Activated CD4-positive, alpha-beta T cell treated with anti-CD3 and anti-CD28 coated beads for 24 hours (primary cell): ENCODE measurements at places on chromosomes 6 and 20.

DNA sequence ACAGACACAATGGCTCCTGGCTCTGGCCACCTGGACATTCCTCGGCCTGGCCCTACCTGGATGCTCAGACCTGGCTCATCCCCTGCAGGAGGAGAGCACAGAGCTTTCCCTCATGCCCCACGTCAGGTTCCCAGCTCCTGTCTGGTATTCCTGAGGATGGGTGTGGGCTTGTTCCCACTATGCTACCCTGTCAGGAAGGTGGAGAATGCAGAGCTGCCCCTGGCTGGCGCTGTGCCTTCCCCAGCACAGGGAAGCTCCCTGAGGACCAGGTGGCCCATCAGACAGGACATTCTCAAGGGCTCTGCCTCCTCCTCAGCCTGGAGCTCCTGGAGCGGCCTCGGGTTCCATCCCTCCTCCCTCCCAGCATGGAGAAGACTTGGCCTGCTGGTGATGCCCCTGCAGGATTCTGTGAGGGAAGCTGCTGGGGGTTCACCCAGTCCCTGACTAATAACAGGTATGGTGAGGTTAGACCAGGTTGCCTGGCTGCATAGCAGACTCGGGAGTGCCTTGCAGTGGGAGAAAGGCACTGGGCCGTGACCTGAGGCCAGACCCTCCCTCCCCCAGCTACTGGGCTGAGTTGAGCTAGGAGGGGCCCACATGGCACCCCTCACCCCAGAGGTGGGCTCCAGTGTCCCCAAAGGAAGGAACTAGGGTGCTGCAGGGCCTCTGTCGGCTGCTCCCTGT, 156.0 kb upstream of the MLN start:
- DNase-seq = no peak

DNA sequence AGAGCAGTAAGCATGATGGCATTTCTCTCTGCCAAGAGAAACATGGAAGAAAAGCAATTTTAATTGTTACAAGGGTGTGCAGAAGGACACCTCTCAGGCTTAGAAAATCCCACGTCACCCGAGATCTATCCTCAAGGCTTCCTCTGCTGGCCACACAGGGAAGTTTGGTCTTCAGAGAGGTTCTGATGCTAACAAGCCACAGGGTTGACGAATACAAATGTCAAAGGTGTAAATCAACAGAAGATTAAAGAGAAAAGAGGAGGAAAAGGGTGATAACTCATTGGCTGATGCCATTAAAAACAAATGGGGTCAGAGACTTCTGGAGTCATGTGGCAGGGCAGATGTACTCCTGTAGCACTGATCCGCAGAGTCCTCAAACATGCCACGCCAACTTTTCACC, 33.6 kb upstream of the SPDEF start:
- no peak for DNase-seq

- DNase-seq = no peak
These were observed 193.8 kb downstream of the DHX35 start for GRCh38 chr20:39155971-39156370.

- DNase-seq = no peak
These were observed 118.3 kb downstream of the KCNQ5 start for GRCh38 chr6:72740135-72740534.

DNA sequence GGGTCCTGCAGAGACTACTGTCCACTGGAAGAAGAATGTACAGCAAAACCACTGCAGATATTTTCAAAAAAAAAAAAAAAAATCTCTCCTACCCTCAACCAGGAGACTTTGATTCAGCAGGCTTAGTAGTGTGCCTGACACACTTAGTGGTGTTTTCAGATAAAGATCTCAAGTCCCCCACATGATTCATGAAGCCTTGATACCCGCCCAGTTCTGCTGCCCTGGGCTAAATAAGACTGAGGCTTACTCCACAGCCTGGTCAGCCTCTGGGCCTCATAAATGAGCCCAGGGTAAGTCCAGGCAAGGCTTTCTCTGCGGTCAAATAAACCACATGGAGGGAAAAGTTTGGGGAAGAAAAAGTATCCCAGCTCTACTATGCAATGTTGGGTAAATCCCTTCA, 222.1 kb upstream of the ARID1B start:
- no peak for DNase-seq

DNA sequence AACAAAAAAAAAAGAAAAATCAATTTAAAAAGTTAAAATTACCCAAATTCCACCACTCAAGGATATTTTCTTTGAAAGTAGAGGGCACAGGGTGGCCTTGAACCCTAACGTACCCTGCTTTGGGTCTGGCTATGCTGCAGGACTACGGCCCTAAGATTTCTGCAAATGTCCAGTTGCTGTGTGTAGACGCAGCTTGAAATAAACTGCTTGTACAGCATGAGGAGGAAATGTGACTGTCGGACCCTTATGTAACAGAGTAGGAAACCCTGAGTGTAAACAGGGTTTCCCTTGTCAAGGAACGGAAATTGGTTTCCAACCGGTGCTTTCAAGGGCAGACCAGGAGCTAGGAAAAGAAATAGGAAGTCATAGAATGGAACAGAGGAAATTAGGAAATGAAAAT, 60.7 kb upstream of the SHLD1 start:
- DNase-seq = no peak

- no peak for DNase-seq
These were observed 52.0 kb downstream of the HIVEP1 start for GRCh38 chr6:12064131-12064530.
